ENCODE measurements at places on chromosomes 3 and 15.
A peak's percentile ranks its signal among the peaks of the same experiment; 100 is the strongest.

DNA sequence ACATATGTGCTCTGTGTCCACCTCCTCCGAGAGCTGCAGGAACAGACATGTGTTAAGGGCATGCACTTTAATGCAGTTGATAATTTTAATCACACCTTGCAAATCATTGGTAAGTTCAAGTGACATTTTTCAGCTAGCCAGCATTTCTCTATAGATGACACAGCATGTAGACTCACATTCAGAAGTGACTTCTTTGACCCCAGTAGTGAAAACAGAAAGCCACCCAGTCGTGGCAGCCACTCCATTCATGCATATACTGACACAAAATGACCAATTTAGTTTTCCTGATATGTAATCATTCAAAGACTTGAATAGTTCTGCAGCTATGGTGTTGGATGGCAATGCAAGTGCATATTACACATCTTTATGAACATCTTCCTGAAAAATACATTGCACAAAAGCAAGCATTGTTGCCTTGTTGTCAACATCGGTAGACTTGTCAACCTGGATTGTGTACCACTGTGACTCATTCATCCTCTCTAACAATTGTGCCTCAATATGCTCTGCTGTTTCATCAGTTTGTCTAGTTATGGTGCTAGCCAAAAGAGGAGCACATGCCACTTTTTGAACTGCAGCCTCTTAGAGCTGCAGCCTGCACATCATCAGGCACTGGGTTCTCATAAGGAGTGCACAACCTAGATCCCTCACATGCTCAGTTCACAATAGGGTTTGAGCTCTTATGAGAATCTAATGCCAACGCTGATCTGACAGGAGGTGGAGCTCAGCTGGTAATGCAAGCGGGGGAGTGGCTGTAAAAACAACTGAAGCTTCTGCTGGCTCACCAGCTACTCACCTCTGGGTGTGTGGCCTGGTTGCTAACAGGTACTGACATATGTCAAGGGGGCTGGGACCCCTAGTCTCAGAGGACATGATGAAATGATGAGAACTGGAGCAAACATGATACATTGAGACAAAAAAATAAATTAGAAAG lies 622.0 kb downstream of the PYDC2 start:
- no peak for DNase-seq

DNA sequence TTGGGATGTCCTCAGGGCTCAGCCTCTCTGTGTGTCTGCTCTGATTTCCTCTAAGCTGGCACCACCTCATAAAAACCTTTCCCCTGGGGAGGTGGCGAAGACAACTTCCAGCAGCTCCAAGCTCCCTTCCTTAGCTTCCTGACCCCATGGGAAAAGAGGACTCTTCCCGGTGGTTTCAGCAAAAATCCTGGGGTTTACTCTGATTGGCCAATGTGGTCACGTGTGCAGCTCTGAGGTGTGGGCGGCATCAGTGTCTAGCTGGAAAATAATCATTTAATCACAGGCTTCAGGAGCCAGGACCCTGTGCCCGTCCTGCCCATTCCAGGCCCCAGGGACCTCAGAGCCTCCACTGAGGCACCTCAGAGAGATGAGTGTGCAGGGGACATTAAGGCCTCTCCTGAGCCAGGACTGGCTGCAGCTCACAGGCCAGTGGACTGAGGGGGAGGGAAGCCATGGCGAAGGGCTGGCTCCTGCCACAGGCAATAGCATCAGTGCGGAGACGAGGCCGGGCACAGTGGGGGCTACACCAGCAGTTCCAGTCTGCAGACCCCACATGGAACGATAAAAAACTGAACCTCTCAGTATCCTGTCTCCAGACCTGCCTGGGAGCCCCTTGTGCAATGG lies 104.1 kb downstream of the TPRA1 start:
- no peak for DNase-seq

DNA sequence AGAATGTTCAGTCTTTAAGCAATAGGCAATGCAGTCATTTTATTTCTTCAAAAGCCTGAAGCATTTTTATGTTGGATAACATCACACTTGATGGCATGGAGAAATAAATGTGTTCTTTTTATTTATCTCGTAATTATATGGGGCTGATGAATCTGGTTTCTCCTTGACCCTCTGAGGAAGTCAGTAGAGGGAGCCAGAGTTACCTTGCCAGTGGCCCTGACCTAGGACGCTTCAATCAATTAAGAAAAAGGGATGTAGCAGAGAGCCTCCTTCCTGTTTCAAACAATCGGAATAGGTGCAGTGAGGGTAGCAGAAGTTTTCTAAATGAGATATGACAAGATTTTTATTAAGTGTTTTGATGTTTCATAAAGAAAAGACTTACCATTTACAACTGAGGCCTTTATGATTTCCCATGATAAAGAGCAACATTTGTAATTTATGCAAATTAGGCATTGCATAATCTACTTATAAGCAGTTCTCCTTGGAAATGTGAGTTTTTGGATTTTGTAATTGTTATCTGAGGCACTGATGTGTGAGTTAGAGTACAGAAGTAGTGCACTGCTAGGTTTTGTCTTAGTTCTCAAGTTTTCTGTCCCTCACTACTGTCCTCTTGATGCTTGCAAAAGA lies 129.1 kb downstream of the RAP2B start:
- DNase-seq = peak; percentile 31

GRCh38 chr3:15102256-15102655 lies 3.3 kb upstream of the RBSN start:
- no peak for DNase-seq

DNA sequence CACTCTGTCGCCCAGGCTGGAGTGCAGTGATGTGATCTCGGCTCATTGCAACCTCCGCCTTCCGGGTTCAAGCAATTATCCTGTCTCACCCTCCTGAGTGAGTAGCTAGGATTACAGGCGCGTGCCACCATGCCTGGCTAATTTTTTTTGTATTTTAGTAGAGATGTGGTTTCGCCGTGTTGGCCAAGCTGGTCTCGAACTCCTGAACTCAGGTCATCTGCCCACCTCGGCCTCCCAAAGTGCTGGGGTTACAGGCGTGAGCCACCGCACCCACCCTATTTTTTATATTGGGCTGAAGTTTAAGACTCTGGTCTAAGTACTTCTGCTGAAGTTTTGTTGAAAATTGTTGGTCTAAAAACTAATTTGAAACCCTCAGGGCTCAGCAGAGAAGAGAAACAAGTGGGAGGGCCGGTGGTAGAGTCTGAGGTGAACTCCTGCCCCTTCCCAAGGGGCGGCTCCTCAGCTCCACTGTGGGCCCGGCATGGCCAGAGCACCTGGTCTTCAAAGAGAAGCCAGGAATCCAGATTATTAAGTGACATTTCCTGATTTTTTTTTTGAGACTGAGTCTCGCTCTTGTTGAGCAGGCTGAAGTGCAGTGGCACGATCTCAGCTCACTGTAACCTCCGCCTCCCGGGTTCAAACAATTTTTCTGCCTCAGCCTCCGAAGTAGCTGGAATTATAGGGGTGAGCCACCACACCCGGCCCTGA lies 4.0 kb downstream of the HDAC11 start:
- no peak for DNase-seq

DNA sequence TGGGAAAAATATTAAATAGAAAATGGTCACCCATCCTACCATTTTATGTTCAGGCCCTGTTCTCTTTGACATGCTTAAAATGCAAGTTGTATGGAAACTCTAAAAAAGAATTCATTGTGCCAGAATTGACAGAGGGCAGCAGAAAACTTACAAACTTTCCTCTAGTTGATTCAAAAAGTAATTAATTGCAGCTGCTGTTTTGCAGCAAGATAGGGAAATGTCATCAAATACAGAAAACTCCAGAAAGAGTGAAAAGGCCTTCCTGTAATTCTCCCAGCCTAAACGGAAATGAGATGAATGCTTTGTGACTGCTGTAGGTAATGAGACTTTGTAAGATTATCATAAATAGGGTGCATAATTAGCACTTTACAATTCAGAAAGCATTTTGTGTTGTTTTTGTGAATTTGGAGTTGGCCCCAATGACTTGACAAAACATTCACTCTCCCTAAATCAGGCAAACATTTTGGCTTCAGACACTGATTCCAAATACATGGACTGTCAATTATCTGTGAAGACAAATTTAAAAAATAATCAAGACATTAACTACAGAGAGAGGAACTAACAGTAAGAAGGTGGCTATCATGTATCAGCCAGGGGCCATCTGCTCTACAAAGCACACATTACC lies 861.8 kb downstream of the SQOR start:
- no peak for DNase-seq

DNA sequence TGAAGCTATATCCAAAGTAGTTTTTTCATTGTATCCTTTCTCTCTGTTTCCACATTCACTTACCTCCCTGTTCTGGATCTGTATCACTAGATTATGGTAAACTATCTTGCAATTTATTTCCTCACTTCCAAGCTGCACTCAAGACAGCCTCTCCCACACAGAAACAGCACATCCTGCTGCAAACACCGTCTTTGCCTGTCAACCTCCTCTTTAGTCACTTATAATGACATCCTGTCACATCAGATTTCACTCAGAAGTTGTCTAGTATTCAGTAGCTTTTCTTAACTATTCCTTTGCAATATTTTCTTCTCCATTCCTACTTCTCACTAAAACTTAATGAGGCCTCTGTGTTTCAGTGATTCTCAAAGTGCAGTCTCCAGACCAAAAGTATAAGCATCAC lies 490.8 kb downstream of the IGSF11 start:
- no peak for DNase-seq

DNA sequence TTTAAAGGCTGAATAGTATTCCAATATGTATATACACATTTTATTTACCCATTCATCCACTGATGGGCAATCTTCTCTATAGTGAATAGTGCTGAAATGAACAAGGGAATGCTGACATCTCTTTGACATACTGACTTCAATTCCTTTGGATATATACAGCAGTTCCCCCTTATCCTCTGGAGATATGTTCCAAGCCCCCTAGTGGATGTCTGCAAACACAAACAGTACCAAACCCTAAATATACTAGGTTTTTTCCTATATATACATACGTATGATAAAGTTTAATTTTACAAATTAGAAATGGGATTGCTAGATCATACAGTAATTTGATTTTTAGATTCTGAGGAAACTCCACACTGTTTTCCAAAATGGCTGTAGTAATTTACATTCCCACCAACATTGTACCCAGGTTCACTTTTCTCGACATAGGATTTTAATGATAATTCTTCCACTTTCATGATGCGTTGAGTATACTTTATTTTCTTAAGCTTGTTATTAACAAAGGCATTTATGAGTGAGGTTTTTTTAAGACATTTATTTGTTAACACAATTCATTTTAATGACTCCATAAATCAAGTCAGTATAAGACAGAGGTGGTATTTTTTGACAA lies 38.2 kb downstream of the VPS13C start:
- DNase-seq = no peak

DNA sequence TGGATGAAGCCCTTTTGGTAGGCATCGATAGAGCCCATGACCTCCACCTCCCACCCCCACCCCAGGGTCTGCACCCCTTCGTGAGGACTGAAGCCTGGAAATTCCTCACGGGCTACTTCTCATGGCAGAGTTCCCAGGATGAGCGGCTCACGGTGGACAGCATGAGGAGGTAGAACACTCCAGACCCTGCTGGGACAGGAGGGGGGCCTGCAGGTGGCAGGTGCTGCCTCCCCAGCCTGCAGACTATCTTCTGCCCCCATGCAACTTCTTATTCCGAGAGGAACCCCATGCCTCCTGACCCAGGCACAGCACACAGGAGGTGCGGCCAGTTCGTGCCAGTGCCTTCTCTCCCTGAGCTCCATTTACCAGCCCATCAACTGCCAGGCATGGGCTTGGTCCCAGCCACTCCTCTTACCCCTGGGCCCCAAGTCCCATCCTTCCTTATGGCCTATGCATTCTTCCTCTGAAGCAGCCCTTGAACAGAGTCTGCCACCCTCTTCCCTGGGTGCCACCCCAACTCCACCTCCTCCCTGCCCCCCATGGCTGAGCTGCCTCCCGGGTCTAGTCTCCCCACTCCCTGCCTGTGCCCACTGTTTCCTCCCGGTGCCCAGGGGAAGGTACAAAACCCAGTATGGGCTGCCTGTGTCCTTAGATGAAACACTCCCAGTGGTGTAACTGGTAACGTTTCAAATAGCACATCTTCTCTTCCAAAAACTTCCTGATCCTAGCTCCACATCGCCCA lies 8.4 kb downstream of the TBC1D21 start:
- no peak for DNase-seq

DNA sequence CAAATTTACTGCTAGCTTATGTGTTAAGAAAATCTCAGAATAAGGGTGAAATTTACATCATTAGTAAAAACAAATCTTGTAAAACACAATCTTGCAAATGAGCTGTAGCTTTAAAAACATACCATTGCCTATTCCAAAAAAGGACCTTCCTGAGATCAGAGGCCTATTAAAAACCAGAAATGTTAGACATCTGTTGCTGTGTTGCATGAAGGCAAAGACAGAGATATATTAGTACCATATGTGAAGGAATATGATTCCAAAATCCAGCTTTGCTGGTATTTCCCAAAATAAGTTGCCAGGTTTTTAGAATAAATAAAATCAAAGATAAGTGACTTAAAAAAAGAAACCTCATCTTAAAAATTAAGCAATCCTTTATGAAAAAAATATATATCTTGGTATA lies 504.1 kb upstream of the CDIN1 start:
- DNase-seq = no peak

DNA sequence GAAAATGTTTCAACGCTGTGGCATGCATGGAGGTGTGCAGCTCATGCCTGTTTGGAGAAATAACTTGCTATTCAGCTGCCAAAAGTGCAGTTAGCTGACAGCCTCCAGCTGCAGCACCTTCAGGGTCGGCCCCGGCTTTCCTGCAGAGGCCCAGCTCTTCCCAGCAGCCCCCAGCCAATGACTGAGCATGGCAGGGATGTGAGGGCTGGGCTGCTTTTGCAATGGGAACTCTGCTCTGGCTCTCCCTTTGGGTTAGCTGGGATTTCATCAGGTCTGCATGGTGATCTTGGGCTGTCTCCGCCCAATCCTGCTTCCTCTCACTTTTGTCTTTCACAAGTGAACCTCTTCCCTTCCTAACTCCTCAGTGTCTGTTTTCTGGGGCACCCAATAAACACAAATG lies 396.6 kb downstream of the EPHB1 start:
- DNase-seq = no peak

DNA sequence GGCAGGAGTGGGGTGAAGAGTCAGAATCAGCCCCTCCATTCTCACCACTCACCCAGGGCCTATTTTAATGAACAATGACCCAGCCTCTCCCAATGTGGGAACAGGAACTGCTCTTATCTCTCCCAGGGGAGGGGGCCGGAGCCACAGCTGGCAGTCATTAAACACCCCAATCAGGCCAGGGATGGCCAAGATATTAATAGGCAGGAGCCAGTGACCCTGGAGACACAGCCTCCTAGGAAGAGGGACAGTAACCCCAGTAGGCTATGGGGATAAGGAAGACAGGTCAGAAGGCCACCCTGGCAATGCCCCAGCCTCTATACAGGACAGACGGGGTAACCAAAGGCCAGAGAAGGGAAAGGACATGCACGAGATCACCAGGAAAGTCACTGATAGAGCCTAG lies 38.6 kb downstream of the VIPR1 start:
- DNase-seq = no peak

- no peak for DNase-seq
Observed at GRCh38 chr3:142272200-142272891, 47.0 kb upstream of the GK5 start.

GRCh38 chr3:113736548-113737089 lies 9.4 kb downstream of the NAA50 start:
- DNase-seq = peak; percentile 51

GRCh38 chr3:39232859-39233258 lies 40.5 kb upstream of the XIRP1 start:
- DNase-seq = no peak

- DNase-seq = no peak
Observed at GRCh38 chr3:182983876-182984275, 3.5 kb upstream of the DCUN1D1 start.

Measured in LoVo (cell line).